Stimulated activated CD4-positive, alpha-beta T cell treated with anti-CD3 and anti-CD28 coated beads, Interleukin-4, amount 100 ng/mL, for 1 hour (primary cell): ENCODE measurements at places on chromosomes 11 and 22.

DNA sequence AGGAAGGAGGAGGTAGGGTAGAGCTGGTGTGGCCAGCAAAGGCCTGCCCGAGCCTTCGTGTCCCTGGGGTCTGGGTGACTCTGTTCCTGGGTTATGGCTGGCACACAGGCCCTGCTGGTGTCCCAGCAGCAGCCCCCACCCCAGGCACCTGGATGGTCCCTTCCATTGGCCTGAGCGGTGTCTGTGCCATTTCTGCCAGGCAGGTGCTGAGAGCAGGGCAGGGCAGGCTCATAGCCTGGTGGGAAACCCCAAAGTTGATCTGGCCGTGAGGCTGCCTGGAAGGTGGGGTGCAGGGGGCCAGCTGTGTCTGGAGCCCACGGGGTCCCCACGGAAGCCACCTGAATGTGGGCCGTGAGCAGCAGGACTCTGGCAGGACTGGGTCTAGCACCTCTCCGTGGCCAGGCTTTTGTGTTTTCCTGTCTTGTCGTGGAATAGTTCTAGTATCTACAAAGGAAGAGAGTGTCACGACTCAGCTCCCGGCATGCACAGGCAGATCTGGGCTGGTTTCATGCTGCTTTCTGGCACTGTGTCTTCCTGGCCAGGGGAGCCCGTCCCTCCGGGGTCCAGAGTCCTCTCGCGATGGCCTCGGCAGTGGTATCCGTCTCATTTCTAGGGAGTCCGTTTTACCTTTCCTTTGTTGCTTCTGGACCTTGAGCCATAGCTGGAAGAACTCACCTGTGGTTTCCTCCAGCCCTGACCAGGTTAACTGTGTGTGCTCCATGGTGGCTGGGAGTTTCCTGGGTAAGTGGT, 83.7 kb downstream of the KCNQ1 start:
- no peak for DNase-seq

GRCh38 chr11:23010790-23011335, 150.6 kb upstream of the CCDC179 start:
- DNase-seq, result no peak

DNA sequence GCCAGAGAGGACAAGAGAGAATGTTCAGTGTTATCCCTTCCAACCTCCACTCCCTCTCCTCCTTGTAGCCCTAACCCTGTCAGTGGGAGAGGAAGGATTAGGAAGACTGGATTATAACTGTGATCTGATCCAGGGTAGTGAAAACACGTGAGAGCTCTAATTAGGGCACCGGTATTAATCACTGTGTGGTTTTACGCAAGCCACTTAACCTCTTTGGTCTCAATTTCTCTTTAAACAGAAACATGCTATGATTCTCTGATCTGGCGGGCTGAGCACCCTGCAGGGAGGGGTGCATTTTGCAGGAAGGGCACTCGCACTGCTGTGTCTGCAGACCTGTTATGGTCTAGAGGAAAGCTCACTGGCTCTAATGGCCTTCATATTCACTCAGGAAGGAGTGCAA, 11.5 kb downstream of the RPL27A start:
- no peak for DNase-seq

DNA sequence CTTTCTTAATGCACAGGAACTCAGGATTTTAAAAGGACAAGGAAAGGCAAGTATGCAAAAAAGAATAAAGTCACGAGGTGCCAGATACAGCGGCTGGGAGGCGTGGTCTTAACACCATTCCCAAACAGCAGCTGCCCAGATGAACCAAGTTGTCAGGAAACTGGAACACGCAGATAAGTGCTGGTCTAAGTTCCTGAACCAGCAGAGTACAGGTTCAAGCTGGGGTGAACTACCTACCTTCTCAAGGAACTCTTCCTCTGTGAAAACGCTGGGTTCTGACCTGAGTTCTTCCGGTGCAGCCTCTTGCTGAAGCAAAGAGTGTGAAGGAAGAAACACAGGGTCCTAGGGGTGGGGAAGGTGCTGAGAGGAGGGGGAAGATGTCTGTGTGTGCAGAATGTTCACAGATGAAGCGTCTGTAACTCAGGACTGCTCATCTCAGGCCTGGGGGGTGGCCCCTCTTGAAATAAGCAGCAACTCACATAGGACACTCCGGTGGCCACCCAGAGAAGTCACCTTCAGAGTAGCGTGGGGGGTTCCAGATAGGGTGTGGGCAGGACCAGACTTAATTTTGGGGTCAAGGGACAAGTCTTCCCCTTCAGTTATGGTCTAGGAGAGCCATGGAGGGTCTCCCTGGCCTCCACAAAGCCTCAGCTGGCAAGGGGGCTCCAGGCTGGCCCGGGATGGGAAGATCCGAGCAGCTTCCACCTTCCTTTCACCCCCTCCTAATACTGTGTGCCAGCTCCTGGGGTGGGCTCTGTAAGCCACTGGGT, 3.2 kb downstream of the TPST2 start:
- no peak for DNase-seq

DNA sequence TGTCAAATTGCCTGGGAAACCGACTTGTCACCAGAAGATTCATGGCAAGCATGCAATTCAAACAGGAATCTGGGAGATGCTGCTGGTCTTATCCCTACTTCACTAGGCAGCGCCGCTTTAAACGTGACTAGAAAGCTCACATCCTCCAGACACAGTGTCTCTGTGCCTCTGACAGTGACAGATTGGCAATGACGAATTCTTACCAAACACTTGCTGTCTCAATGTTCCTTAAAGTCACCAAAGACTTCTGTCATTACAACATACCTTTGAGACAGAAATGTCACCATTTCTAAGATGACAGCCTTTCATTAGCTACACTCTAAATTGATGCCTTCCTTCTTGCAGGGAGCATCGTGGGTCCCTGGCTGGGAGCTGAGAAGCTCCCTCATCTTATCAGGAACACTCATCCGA, 197.8 kb downstream of the CWF19L2 start:
- no peak for DNase-seq

DNA sequence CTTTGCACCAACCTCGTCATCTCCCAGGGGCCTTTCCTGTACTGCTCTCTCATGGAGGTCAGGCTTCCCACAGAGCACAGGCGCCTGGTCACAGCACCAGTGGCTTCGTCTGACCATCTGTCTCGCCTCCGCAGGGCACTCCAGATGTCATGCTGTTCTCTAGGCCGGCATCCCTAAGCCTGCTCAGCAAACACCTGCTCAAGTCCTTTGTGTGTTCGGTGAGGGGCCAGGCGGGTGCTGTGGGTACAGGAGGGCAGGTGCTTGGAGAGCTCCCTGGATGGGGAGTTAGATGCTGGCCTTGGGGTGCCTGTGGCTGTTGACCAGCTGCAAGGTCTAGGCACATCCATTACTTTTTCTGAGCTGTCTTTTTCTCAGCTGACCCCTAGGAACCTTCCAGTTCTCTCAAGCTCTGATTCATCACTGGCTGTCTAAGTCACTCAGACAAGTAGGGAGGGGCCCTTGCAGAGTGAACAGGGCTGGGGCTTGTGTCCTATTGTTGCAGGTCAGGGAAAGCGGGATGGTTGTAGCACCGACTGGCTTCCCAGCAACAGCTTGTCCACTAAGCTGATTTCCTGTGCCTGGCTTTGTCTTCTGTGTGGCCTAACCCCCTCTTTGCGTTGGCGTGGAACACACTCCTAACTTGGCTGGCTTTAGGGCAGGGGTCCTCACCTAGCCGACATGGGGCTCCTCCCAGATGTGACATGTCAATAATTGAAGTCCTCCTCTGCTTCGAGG, 9.2 kb downstream of the CLDN5 start:
- no peak for DNase-seq

- no peak for DNase-seq
These were observed 35.4 kb downstream of the BIRC2 start for GRCh38 chr11:102382384-102382783.

DNA sequence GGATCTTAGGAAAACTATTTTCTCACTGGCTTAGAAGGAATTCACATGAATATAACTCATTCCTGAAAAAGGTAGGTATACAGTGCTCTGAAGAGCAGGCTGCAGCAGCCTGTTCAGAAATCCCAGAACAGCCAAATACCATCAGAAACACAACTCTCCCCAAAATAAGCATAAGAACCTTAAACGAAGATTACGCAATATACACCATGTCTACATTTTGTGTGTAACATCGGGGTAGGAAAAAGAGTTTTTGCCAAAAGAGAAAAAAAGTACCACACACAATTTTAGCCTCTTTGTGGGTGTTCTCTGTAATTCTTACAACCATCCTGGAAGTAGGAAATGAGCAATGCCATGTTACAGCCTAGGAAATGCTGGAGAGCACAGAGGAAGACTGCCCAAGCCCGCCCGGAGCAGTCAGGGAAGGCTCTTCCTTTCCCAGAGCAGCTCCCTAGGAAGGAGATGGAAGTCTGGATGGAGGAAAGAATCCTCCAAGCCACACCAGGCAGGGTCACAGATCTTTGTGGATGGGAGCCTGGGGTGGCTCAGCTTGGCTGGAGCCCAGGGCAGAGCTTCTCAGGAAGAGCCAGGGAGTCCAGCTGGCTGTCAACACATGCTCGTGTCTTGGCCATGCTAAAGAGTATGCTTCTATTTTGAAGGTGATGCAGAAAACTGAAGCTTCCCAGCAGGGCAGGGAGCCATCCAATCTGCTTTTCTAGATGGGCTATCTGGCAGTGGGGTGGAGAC, 49.7 kb upstream of the ARFGAP3 start:
- DNase-seq, result no peak

GRCh38 chr11:78040691-78041379, 17.8 kb upstream of the KCTD14 start:
- DNase-seq, result no peak
